Posterior vena cava (tissue), 2 donors: ENCODE measurements at places on chromosomes 2 and 18. TPM values are rescaled to one million over a fixed set of nuclear protein-coding genes. Genes with fewer than 3 reads are reported as not detected.

DNA sequence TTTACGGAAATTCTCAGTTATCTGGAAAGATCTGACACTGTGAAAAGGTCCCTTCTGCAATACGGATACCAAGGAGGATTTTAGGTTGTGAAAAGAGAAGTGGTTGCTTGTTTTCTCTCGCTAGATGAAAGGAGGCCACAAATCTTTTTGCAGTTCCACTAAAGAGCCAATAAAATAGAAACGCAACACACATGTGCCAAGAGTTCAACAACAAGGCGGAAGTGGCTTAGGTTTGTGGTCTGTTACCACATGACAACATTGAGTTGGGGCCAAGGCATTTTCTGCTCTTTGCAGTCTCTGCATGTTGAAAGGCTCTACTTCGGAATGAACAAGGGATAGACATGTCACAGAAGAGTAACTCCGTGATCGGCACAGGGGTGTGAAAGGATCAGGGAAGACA lies 115.7 kb upstream of the OSR1 start:
- DNase-seq: no peak

The MC2R gene
- total RNA-seq: not detected

The TLX2 gene
- total RNA-seq: not detected

DNA sequence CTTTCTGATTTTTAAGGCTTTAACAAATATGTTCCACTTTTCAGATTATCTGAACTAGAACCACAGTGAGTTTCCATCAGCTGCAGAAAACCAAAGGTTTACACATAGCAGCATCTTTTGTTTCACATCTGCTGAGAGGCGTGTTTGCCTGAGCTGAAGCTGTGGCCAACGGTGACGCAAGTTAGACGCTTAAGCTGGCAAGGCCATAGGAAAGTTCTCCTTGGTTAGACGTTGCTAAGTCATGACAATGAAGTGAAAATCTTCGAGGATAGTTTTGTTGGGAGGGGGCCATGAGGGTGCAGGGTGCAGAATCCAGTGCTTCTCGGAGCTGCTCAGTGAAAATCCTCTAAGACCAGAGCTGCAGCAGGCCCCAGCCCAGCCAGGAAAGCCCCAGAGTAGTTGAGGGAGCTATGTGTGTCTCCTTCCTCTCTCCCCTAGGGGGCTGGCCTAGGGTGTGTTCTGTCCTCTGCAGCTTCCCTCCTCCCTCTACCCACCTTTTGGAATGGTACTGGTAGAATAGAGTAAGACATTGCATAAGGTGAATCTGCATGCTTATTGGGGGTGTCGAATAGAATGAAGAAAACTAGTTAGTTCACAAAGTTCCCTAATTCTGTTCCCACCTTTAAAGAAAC lies 105.4 kb downstream of the FHOD3 start:
- peak; percentile 94 for DNase-seq

GRCh38 chr2:99184811-99185210 lies 3.8 kb downstream of the MRPL30 start:
- no peak for DNase-seq

DNA sequence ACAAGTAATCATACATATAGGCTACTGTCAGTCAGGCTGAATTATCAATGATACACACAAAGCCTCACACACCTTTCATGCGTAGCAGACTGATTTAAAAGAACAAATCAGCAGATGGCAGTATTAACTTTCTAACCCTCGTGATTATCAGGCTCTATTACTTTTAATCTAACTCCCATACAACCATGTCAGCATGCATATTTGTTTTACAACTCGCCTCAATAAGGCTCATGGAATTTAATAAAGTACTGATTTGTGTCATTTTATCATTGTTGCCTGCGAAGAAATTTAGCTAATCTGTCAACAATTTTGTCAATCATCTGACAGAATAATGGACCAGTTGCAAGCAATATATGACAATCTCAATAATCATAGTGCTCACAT lies 82.8 kb downstream of the SLC25A12 start:
- DNase-seq: no peak

DNA sequence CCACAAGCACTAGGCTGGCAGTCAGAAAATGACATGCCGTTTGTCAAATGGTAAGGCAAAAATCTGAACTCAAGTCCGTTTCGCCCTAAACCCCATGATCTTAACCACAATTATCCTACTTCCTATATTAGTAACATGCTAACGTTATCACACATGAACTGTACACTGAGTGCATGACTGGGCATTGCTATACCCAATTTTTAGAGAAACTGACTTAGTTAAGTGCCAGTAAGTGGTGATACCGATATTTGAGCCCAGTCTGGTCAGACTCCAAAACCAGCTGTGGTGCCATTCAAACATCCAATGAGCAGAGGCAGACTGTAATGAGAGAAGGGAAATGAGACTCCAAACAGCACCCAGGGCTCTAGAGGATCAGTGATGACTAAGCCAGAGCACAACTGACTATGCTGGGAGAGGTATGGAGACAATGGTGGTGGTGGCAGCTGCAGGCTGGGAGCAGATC lies 311.7 kb upstream of the PKDCC start:
- DNase-seq: no peak

GRCh38 chr2:239532859-239533258 lies 132.0 kb upstream of the HDAC4 start:
- no peak for DNase-seq

The NEMP2 gene
- 5.0 TPM for total RNA-seq

DNA sequence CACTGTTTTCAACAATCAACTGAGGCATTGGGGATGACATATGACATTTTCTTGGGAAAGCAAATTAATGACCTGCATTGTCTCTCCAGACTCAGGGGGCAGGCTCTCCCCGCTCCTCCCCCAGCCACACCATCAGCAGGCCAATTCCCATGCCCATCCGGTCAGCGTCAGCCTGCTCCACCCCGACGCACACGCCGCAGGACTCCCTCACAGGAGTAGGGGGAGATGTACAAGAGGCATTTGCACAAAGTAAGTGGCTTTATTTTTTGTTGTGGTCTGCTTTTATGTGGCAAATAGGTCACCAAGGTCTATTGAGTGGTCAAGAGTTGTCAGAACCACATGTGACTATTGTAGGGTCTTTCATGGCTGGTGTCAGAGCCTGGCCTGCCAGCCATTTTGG lies 165.1 kb downstream of the DTNA start:
- no peak for DNase-seq

GRCh38 chr2:43636621-43637020 lies 439 bp upstream of the PLEKHH2 start:
- no peak for DNase-seq

DNA sequence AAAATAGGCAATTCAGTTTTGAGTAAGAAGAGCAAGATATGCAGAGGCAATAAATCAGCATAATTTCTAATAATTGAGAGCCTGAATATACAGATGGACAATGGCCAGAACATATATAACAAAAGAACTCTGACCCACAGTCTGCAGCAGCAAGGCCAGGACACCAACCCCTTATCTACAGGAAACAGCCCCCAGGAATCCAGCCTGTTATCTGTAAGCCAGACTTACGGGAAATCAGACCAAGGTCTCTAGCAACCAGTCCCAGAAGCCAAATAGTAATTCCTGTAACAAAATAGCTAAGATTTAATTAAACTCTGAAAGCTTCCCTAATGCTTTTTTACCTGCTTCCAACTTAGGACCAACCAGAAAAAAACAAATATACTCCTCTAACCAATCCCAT lies 434.5 kb upstream of the GYPC start:
- no peak for DNase-seq

DNA sequence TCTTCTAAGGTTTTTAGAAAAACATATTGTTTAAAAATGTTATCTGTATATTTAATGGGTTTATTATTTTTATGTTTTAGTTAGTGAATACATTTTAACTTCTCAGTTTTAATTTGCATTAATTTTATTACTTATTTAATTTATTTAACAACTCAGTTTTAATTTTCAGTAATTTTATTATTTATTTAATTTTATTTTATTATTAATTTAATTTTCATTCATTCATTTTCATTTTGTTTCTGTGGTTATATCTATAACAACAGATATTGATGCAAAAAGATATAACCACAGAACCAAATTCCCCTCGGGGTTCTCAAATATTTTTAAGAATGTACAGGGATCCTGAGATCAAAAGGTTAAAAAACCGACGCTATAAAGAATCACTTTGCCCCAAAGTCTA lies 23.0 kb downstream of the FAM237A start:
- no peak for DNase-seq

DNA sequence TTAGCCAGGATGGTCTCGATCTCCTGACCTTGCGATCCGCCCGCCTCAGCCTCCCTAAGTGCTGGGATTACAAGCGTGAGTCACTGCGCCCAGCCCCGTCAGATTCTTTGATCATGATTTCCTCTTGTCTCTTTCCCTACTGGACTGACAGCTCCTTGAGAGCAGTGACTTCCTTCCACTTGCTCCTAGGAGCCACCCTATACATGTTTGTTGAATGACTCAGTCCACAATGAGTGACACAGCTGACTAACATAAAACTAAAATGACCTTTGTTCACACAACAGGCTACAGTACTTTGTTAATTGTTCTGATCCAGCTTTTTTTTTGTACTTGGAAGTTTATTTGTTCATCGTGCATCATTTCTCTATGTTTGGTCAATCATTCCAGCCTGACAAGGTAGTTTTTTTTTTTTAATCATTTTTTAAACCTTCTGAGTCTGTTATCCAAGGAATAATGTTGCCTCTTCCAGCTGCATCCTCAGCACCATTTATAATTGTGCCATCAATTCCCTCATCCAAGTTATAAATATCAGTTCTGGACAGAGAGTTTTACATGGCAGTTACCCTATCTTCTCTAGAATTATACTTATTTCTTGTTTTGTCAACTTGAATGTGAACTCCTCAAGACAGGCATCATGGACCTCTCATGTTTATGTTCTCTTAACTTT lies 42.9 kb upstream of the TUBA3E start:
- no peak for DNase-seq

- DNase-seq: no peak
Observed at GRCh38 chr2:54928719-54929118, 121.5 kb downstream of the RTN4 start.

DNA sequence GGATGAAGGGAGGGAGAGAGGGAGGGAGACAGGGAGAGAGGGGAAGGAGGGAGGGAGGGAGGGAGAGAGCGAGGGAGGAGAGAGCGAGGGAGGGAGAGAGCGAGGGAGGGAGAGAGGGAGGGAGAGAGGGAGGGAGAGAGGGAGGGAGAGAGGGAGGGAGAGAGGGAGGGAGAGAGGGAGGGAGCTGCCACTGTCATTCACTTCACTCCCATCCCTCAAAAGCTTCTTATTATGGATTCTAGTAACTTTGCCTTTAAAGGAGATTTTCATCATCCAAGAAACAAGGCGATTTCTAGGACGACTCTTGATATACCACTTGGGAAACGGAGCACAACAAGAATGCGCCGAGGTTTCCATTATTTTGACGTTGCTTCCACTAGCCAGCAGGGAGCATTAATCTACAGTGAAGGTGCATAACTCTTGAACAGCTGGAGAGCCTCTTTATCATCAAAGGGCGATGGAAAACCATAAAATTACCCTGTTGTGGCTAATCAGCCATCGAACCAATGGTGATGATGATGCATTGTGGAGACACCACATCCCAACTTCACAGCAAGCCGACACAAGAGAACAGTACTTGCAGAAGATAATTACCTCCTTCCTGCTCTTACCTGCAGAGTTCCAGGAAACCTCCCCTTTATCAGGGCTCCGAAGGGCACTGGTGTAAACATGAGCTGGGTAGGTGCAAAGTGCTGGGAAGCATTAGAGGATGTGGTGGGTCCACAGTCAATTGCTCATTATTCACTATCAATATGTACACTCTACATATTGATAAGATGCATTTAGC lies 130.5 kb downstream of the EIPR1 start:
- no peak for DNase-seq

The C2orf15 gene
- not detected for total RNA-seq

The TTN gene
- 6.7 TPM for total RNA-seq

The ZNF519 gene
- total RNA-seq: 10.2 TPM

The G6PC2 gene
- not detected for total RNA-seq

The AMER3 gene
- not detected for total RNA-seq

DNA sequence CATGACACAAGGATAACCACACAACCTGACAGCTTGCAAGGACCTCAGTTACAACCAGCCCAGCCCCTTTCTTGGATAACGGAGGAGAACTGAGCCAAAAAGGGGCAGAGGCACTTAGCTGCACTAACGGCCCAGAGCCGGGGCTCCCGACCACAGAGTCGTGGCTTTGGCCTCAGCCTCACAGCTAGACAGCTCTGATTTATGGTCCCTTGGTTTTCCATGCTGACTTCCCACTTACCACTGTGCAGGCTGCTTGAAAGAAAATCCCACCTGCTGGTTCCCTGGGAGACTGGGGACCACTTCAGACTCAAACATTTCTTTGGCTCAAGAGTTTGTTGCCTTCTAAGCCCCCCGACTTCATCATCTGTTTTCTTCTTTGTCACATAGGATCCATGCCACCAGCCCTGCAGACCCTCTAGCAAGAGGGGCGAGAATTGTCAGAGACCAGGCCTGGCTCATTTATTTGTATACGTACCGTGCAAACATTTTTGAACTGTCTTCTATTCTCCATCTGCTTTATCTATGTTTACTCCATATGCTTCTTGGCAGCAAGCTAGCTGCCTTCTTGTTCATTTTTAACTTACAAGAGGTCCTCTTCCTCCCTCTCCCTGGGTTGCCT lies 352.6 kb upstream of the MYT1L start:
- peak; percentile 77 for DNase-seq

- no peak for DNase-seq
Observed at GRCh38 chr2:190357600-190357999, 14.2 kb downstream of the INPP1 start.

GRCh38 chr18:28136071-28136470 lies 40.9 kb downstream of the CDH2 start:
- no peak for DNase-seq

The KYNU gene
- 3.0 TPM for total RNA-seq

The SERPINB13 gene
- not detected for total RNA-seq

GRCh38 chr2:105961599-105962146 lies 217.0 kb downstream of the NCK2 start:
- no peak for DNase-seq

GRCh38 chr2:43225093-43225787 lies 1.2 kb downstream of the ZFP36L2 start:
- DNase-seq: peak; percentile 92

The KLHL30 gene
- 9.6 TPM for total RNA-seq

- no peak for DNase-seq
Observed at GRCh38 chr2:8452979-8453903, 228.6 kb upstream of the ID2 start.
